ENCODE measurements at places on chromosomes 5 and 9. TPM values are rescaled to one million over a fixed set of nuclear protein-coding genes. Genes with fewer than 3 reads are reported as not detected.

KLF4 gene
- total RNA-seq: 3.1 TPM

DNA sequence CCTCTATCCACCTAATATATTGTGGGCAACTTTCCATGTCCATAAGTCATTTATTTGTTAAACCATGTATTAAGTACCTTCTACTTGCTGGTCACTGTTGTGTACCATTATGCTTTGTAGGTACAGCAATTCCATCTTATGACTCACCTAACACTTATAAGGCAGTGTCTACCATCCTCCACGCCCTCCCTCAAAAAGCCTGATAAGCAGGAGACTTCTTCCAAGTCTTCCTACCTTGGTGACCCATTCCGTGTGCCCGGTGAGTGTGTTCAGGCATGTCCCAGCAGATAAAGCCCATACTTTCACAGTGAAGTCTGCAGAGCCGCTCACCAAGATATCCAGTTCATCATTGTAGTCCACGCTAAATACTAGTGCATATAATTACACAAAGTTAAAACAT lies 17.4 kb downstream of the FBXW2 start:
- H3K36me3 ChIP-seq: peaks cover 57% of the 10 kb centered on the region
- no peaks in the 10 kb centered on the region for H3K4me1 ChIP-seq
- no peaks in the 10 kb centered on the region for H3K27me3 ChIP-seq
- no peak overlapping the region for H3K4me3 ChIP-seq
- no peak overlapping the region for H3K27ac ChIP-seq

GRCh38 chr5:18393565-18394442 lies 759.5 kb downstream of the TAF11L14 start:
- H3K27ac ChIP-seq: no peak overlapping the region
- H3K36me3 ChIP-seq: no peaks in the 10 kb centered on the region
- no peaks in the 10 kb centered on the region for H3K27me3 ChIP-seq
- no peak overlapping the region for H3K4me3 ChIP-seq

FLT4 gene
- 7.7 TPM for total RNA-seq

- H3K4me3 ChIP-seq: no peak overlapping the region
- H3K27me3 ChIP-seq: no peaks in the 10 kb centered on the region
- peaks cover 11% of the 10 kb centered on the region for H3K4me1 ChIP-seq
- peak; percentile 66 for DNase-seq
- no peak overlapping the region for H3K27ac ChIP-seq
- H3K36me3 ChIP-seq: no peaks in the 10 kb centered on the region
These were observed 23.4 kb downstream of the LCP2 start for GRCh38 chr5:170273968-170274710.

GRCh38 chr9:83920469-83920926 lies 734 bp downstream of the KIF27 start:
- no peaks in the 10 kb centered on the region for H3K4me1 ChIP-seq
- no peaks in the 10 kb centered on the region for H3K36me3 ChIP-seq
- peak overlapping the region; percentile 54 for H3K4me3 ChIP-seq
- peak overlapping the region; percentile 81 for H3K27ac ChIP-seq

CCDC171 gene
- total RNA-seq: 2.3 TPM

DNA sequence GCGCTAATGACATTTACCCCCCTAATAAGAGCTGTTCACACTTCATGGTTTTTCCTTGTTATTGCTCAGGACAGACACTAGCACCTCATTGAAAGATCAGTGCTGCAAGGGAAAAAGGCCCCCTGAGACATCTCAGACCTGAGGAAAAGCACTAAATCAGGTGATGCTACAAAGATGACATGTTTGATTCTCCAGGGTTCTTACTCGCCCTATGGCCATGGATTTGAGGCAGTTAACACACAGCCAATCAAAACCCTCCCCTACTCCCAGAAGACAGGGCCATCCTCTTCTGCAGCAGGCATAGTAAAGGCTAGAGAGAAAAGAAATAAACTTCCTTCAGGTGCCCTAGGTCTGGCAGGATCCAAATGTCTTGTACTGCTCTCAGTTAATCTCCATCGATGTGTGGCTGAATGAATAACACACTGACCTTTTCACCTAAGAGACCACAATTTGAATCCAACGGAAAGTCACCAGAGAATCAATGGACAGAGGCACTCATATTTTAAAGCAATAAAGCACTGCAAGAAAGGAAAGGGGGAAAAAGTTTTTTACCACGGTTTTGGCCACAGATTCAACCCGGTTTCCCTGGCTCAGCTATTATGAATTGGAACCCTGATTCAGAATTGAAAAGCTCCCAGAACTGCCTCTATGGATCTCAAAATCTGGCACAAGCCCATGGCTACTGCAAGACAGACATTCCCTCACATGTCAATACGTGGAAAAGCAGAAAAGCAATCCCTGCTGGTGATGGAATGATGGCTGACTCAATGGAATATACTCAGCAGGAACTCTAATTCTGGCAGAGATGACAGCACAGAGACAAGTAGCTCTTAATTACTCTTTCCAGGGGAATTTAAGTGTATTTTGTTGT lies 329.5 kb downstream of the BNC2 start:
- no peak overlapping the region for H3K27ac ChIP-seq
- no peak overlapping the region for H3K4me3 ChIP-seq
- peaks cover 5% of the 10 kb centered on the region for H3K4me1 ChIP-seq

WNK2 gene
- total RNA-seq: 87.2 TPM

STPG3 gene
- not detected for total RNA-seq

DNA sequence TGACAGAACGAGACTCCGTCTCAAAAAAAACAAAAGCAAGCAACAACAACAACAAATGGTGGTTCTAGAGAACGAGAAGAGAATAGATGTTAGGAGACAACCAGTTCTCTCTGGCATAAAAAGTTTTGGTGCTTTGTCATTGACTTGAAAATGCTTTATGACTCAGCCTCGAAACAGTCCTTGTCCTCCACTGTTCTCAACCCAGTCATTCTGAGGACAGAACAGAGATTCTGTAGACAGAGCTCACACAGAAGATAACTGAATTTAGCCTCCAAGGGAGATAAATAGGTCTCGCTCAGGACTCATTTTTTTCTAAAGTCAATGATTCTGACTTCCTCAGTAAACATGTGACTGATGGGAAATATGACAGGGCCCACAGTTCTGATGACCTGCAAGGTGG lies 76.0 kb upstream of the FSTL4 start:
- no peaks in the 10 kb centered on the region for H3K36me3 ChIP-seq
- H3K27ac ChIP-seq: no peak overlapping the region
- no peaks in the 10 kb centered on the region for H3K4me1 ChIP-seq
- no peak for DNase-seq
- no peaks in the 10 kb centered on the region for H3K27me3 ChIP-seq

CCNI2 gene
- 1.4 TPM for total RNA-seq

- H3K27me3 ChIP-seq: no peaks in the 10 kb centered on the region
- H3K27ac ChIP-seq: no peak overlapping the region
- no peak for DNase-seq
- peaks cover 3% of the 10 kb centered on the region for H3K4me1 ChIP-seq
These were observed 3.7 kb upstream of the UCK1 start for GRCh38 chr9:131534721-131535237.

DNA sequence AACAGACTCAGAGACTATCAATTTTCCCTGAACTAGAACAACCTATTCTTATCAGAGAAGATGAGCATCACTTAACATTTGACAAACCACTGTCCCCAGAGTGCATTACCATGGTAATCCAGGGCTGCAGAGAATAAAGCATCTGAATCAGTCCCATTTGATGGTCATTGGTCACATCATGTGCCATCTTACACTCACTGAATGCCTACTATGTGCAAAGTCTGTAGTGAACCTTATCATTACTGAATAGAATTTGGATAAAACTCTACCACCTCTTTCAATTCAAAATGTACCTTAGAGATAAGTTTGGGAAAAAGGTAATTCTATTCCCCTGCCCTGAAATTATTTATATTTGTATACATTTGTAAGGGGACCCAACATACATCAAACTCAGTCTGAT lies 156.4 kb upstream of the TRPC7 start:
- DNase-seq: no peak
- no peak overlapping the region for H3K27ac ChIP-seq
- H3K36me3 ChIP-seq: no peaks in the 10 kb centered on the region
- H3K4me1 ChIP-seq: no peaks in the 10 kb centered on the region

DNA sequence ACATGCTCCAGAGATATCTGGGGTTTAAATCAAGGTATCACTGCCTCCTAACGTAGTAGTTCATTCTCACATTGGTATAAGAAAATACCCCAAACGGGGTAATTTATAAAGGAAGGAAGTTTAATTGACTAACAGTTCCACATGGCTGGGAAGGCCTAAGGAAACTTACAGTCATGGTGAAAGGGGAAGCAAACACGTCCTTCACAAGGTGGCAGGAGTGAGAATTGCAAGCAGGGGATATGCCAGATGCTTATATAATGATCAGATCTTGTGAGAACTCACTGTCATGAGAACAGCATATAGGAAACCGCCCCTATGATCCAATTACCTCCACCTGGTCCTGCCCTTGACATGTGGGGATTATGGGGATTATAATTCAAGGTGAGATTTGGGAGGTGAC lies 1280.2 kb upstream of the C9orf72 start:
- H3K27me3 ChIP-seq: no peaks in the 10 kb centered on the region
- no peaks in the 10 kb centered on the region for H3K36me3 ChIP-seq
- H3K27ac ChIP-seq: no peak overlapping the region
- DNase-seq: no peak

ANXA6 gene
- 85.2 TPM for total RNA-seq

DNA sequence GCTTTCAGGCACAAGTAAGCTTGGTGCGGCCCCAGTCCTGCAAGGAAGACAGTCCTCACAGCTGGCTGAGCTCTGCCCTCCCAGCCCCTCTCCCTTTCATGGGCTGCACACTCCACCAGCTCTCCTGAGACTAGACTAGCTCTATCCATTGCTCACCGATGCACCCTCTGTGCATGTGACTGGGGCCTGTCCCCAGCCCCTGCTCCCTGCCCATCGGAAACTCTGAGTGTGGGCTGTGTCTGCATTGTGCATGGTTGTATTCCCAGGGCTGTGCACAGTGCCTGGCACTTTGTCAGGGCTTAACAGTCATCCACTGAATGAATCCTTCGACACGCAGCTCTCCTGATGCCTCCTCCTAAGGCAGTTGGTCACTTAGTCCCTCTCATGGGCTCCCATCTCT lies 92.2 kb downstream of the PPARGC1B start:
- no peak overlapping the region for H3K4me3 ChIP-seq
- DNase-seq: no peak
- H3K27me3 ChIP-seq: no peaks in the 10 kb centered on the region
- H3K36me3 ChIP-seq: no peaks in the 10 kb centered on the region
- no peak overlapping the region for H3K27ac ChIP-seq

HACD4 gene
- 0.61 TPM for total RNA-seq

DNA sequence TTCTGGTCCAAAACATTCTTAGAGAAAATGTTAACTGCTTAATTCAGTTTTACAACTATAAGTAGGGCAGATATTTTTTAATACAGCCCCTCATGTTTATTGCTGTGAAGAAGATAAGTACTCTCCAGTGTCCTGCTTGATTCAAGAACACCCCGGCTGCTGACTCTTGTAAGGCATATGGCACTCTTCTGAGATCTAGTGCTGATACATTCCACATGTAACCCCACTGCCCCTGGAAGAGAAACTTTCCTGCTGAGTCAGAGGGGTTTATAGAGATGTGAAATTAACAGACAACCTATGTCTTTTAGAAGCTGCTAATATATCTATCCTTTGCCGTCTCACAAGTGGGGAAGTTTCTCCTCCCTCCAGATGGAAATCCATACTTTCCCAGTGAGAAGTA lies 1.0 kb upstream of the MINAR2 start:
- H3K36me3 ChIP-seq: no peaks in the 10 kb centered on the region
- DNase-seq: no peak
- H3K27me3 ChIP-seq: no peaks in the 10 kb centered on the region
- H3K4me3 ChIP-seq: no peak overlapping the region
- H3K4me1 ChIP-seq: no peaks in the 10 kb centered on the region

GRCh38 chr5:75536147-75536546 lies 24.5 kb downstream of the POLK start:
- peaks cover 4% of the 10 kb centered on the region for H3K4me1 ChIP-seq
- no peak for DNase-seq
- H3K4me3 ChIP-seq: no peak overlapping the region
- no peak overlapping the region for H3K27ac ChIP-seq

SH3RF2 gene
- 0.95 TPM for total RNA-seq

MSX2 gene
- 0.38 TPM for total RNA-seq

PCDHB15 gene
- 3.9 TPM for total RNA-seq

- no peaks in the 10 kb centered on the region for H3K36me3 ChIP-seq
- no peaks in the 10 kb centered on the region for H3K27me3 ChIP-seq
- H3K4me3 ChIP-seq: no peak overlapping the region
- H3K27ac ChIP-seq: no peak overlapping the region
- DNase-seq: no peak
These were observed 70.3 kb upstream of the LHFPL2 start for GRCh38 chr5:78718824-78719223.

SPINK7 gene
- total RNA-seq: not detected

- no peak for DNase-seq
- no peaks in the 10 kb centered on the region for H3K36me3 ChIP-seq
- H3K4me1 ChIP-seq: peaks cover 7% of the 10 kb centered on the region
- H3K4me3 ChIP-seq: no peak overlapping the region
- H3K27me3 ChIP-seq: no peaks in the 10 kb centered on the region
These were observed 30.3 kb upstream of the AKNA start for GRCh38 chr9:114418053-114418452.

DNA sequence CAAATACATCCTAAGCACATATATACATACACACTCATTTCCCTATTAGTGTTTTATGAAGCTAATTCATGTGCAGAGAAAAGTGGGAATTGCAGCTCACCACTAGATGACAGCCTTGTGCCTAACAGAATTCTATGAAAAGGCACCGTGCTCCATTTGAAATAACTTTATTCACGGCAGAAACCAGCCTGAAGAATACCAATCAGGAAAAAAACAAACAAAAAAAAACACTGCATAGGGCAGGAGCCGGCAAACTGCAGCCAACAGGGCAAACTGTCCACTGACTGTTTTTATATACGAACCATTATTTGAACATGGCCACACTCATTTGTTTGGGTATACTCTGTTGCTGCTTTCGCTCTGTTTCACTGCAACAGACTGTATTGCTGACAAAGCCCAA lies 33.6 kb downstream of the ERMP1 start:
- H3K36me3 ChIP-seq: no peaks in the 10 kb centered on the region
- H3K27ac ChIP-seq: no peak overlapping the region

GABRA1 gene
- total RNA-seq: 17.3 TPM

RNF208 gene
- 8.9 TPM for total RNA-seq

DNA sequence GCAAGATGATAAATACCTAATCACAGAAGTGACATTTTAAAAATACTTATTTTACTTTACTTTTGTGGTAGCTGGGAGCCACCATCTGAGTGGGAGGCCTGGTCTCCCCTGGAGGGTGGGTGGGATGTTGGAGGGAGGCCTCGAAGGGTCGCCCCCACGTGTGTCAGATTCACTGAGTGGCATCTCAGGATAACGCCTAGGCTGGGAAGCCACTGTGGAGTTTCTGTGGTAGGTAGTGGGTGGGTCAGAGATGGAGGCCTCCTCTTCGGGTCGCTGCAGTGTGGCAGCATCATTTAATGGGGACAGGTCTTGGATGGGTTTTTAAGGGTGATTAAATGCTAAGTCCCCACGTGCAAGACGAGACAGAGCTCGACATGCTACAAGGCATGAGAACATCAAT lies 1154.8 kb upstream of the CDH18 start:
- no peaks in the 10 kb centered on the region for H3K36me3 ChIP-seq
- DNase-seq: no peak
- H3K4me3 ChIP-seq: no peak overlapping the region
- H3K4me1 ChIP-seq: no peaks in the 10 kb centered on the region
- no peaks in the 10 kb centered on the region for H3K27me3 ChIP-seq

- H3K4me1 ChIP-seq: no peaks in the 10 kb centered on the region
- no peak overlapping the region for H3K4me3 ChIP-seq
- H3K27me3 ChIP-seq: no peaks in the 10 kb centered on the region
- no peaks in the 10 kb centered on the region for H3K36me3 ChIP-seq
- DNase-seq: no peak
These were observed 784.6 kb upstream of the NUDT12 start for GRCh38 chr5:104347119-104347708.

Measured in H1 (cell line).